ENCODE measurements at places on chromosomes 6 and 20.

DNA sequence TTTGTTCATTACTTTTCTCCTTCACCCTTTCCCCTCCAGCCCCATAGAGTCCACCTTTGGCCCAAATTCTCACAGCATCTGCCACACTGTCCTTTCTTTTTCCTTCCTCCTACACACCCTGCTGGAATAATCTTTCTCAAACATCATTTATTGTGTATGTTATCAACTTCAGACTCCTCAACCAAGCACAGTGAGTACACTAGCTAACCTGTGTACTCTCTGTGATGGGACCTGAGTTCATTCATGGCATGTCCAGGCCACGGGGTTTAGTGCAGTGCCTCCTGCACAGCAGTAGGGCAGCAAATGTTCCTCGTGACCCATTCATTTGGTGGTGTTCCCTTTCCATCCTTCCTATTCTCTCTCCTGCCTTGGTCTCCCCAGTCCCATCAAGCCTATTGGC, 7.1 kb upstream of the ARMC12 start:
- DNase-seq = no peak

DNA sequence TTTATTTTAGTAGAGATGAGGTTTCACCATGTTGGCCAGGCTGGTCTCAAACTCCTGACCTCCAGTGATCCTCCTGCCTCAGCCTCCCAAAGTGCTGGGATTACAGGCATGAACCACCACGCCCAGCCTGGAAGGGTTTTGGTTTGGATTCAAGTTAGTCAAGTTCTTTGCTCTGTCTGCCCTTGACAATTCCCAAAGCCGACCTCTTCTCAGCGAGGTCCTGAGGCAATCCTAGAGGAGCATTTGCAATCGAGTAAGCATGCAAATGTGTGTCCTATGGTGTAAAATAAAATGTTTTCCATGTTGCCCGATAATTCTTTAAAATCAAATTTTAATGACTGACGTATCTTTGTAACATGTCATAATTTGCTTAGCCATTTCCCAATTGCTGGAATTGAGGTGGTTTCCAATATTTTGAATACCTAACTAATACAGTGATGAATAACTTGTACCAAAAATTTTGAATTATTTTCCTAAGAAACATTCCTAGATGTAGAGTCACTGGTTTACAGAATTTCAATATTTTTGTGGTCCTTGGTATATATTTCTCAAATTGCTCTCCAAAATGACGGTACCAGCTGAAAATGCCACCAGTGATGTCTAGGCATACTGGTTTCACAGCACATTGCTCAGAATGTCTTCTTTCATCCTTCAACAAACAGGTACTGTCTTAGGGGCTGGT, 38.7 kb downstream of the GTF2H5 start:
- DNase-seq = no peak

DNA sequence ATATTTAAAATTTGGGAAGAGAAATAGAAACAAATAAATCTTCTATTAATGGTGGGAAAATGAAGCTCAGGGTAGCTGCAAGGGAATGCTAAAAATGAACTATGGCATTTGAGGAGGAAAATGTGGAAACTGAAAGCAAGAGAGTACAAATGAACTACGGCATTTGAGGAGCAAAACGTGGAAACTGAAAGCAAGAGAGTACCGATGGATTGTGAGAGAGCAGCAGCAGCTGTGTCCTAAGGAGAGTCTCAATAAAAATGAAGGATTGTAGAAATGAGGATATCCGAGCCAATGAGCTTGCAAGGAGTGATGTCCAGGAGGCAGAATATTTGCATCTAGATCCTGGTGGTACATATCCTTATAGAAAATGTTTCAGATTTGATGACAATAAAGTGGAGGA, 547.1 kb upstream of the ZNF337 start:
- no peak for DNase-seq

GRCh38 chr6:158561321-158561884, 1.5 kb downstream of the TMEM181 start:
- no peak for DNase-seq

GRCh38 chr20:59518881-59519706, 85.2 kb upstream of the PHACTR3 start:
- no peak for DNase-seq

GRCh38 chr20:25376886-25377285, 13.7 kb downstream of the ABHD12 start:
- no peak for DNase-seq

DNA sequence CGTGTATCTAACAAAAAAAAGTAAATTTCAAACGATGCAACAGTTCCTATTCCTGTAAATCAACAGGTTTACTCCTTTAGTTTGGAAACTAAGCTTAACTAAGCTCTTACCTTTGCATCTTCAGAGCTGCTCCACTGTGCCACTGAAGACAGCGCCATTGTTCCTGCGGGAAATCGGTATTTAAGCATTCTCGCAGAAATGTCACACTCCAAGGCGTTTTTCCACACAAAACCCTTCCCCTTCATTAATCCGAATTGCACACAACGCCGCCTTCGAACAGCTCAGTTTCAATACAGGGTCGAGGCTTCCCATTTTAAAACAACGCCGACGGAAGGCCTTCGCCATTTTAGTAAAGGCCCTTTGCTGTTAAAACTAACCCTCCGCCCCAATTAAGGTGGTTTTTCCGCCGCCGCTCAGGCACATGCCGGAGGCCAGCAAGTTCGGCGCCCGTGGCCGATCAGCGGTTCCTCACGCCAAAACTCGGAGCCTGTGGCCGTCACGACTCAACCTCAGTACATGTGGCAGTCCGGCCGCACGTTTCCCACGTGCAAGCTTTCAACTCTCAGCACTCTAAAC, 35.4 kb upstream of the SYNCRIP start:
- no peak for DNase-seq

GRCh38 chr6:133277900-133278545, 36.9 kb downstream of the EYA4 start:
- no peak for DNase-seq

DNA sequence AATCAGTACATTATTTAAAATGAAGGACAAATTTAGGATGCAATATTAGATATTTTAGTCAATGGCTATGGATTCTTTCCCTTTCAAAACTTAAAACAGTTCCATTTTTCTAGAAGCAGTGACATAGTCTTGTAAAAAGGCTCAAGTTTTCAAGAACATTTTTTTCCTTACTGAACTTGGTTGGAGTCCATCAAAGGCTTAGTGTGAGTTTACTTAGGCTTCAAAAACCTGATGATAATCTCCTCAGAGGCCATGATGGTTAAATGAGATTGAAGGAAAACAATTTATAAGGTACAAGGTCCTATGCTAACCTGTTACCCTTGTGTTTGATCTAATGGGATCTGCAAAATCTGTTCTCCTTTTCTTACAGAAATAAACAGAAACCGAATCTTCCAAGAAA, 531.8 kb downstream of the UTRN start:
- no peak for DNase-seq

GRCh38 chr20:14113416-14113815, 118.1 kb downstream of the MACROD2 start:
- no peak for DNase-seq

GRCh38 chr6:8238773-8239683, 136.7 kb upstream of the EEF1E1 start:
- DNase-seq = no peak

- no peak for DNase-seq
These were observed 245.8 kb upstream of the JAG1 start for GRCh38 chr20:10919396-10920140.

DNA sequence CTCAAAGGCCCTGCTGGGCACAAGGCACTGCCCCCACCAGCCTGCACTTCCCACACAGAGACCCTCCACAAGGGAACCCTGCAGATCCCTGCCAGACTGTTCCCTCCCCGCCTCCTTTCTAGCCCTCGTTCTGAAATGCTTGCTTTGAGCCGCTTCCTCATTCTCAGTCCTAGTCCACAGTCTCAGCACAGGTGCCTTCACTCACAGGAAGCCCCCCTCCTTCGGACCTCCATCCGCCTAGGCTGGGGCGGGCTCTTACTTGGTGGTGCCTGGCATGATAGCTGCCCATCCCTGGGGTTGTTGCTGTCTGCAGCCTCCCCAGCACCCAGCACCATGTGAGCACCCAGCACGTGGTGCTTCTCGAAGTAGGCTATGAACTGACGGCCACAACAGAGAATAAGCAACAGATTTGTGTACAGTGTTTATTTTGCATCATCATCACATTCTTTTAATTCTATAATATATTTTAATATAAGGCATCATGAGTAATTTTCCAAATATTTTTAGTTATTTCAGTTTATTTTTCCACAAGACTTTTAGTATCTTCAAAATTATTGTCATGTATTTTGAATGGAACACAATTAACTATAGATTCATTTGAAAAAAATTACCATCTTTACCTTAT, 12.3 kb downstream of the CST5 start:
- DNase-seq = no peak

DNA sequence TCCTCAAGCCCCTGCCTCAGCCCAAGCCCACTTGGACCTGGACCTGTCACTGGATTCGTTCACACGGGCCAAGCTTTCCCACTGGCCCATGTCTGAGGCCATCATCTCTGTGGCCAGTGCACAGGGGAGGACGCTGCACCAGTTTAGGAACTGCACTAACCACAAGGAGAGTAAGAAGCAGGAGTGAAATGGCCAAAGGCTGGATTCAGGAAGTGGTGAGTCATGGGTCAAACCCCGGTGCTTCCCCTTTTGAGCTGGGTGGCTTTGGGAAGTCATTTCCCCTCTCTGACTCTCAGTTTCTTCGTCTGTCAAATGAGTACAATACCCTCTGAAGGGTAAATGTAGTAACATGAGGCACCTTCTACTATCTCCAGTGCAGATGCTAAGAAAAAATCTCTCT, 87.9 kb downstream of the CD40 start:
- DNase-seq = peak; percentile 9
